Memory B cell (primary cell): ENCODE measurements at places on chromosomes 4 and X.

- no peak for DNase-seq
These were observed 1501.7 kb downstream of the RAPGEF2 start for GRCh38 chr4:160604541-160604940.

GRCh38 chr4:52957220-52957686 is 95.1 kb downstream of the RASL11B start:
- DNase-seq, result no peak

DNA sequence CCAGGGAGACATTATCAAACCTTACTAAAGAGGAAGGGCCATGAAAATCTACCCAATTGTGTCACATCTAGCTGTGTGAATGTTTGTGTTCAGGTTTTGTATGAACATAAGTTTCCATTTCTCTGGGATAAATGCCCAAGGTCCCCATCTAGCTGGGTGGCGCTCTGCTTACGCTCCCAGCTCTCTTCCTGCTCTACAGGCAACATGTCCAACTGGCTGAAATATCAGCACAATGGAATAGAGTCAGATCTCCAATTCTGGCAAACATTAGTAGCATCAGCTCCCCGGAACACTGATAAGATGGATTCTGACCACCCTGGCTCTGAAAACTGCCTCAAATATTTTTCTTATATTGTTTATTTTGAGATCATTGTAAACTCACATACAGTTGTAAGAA is 74.8 kb downstream of the IRF2 start:
- no peak for DNase-seq

- no peak for DNase-seq
These were observed 8.5 kb downstream of the LAMTOR3 start for GRCh38 chr4:99885687-99886086.

GRCh38 chr4:170026253-170027021 is at the start of gene MFAP3L:
Gene MFAP3L (minus strand): TSS chr4:170026395. CDS start chr4:170005877, 20,518 bp downstream.
- peak; percentile 73 for DNase-seq

- DNase-seq, result no peak
These were observed 90.1 kb downstream of the ANAPC4 start for GRCh38 chr4:25466966-25467697.
